GM20000 (cell line): ENCODE measurements at places on chromosomes 2 and 18.

GRCh38 chr18:21327101-21327500 is 85.1 kb downstream of the GREB1L start:
- DNase-seq, result no peak

GRCh38 chr18:7603259-7604000 is 36.3 kb downstream of the PTPRM start:
- no peak for DNase-seq

GRCh38 chr2:1132328-1132969 is 181.8 kb downstream of the SNTG2 start:
- no peak for DNase-seq

DNA sequence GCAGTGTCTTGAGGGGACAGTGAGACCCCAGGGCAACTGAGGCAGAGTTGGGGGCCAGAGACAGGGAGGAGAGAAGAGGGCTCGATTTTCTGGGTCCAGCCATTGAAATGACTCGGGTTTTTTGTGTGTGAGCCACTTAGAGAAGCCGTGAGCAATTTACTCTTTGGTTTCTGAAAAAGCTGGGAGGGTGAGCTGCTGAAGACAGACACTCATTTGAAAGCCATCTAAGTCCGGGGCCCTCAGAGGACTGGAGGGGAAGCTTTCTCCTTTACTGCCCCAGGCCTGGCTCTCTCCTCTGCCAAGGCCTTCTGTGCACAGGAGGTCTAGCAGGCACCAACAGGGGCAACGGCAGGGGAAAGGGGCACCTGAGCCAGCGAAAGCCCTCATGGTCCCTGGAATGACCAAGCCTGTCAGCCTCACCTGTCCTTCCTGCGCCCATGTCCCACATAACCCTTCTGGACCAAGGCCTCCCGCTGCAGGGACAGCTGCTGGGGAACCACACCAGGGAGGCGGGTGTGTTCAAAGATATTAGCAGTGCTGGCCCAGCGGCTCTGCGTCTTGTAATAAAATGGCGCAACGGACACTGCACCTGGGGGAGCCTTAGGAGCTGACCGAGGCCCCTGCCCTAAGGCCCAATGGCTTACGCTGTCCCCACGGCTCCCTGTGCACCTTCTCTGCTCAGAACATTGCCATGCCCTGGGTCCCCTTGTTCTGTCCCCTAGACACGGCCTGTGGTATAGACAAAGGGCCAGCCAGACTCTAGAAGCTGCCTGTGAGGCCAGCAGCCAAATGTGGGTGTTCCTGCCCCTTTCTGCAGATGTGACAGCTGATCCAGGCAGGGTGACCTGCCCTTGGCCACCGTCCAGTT is 45.8 kb downstream of the HS6ST1 start:
- DNase-seq, result no peak

DNA sequence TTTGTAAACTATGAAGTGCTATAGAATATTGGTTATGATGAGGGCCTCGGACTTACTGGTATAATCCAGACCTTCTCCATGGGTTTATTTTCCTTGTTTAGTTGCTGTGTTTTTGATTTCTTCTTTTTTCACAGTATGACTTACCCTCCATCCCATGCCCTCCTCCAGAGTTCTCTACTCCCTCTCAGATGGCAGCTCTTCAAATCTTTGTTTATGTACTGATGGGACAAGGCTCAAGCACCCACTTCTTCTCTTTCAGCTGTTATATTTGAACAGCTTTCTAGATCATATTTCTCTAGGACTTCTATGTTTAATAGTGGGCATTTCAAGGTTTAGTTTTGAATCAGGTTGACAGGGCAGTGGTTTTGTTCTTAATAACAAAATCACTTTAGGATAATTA is 43.9 kb downstream of the CLIP4 start:
- DNase-seq, result no peak

GRCh38 chr2:7674606-7675005 is 757.4 kb downstream of the RNF144A start:
- DNase-seq, result no peak

DNA sequence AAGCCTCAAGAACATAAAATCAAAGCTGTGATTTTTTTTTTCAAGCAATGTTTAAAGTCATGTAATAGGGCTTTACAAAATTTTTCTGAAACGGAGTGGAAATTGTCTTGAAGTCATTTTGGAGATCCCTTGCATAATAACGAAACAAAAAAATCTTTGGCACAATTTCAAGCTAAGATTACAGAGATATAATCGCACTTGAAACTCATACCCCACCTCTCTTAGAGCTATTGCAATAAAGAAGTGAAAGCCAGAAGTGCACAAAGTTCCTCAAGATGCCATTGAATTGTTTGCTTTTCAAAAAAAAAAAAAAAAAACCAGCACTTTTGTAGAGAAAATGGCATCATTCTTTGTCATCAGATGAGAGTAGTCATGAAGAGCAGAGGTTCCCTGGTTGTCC is 152.3 kb downstream of the PAX3 start:
- no peak for DNase-seq

DNA sequence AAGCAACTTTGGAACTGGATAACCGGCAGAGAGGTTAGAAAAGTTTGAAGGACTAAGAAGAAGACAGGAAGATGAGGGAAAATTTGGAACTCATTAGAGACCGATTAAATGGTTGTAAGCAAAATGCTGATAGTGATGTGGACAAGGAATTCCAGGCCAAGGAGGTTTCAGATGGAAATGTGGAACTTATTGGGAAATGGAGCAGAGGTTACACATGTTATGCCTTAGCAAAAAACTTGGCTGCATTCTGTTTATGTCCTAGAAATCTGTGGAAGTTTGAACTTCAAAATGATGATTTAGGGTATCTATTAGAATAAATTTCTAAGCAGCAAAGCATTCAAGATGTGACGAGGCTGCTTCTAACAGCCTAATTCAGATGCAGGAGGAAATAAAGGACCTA is 675.1 kb upstream of the SYT4 start:
- no peak for DNase-seq

- DNase-seq, result no peak
Observed at GRCh38 chr2:47226132-47226922, 71.2 kb upstream of the STPG4 start.

GRCh38 chr18:57640749-57641148 is 19.1 kb upstream of the NARS1 start:
- DNase-seq, result no peak

GRCh38 chr2:204977914-204978313 is 432.6 kb downstream of the PARD3B start:
- DNase-seq, result no peak

DNA sequence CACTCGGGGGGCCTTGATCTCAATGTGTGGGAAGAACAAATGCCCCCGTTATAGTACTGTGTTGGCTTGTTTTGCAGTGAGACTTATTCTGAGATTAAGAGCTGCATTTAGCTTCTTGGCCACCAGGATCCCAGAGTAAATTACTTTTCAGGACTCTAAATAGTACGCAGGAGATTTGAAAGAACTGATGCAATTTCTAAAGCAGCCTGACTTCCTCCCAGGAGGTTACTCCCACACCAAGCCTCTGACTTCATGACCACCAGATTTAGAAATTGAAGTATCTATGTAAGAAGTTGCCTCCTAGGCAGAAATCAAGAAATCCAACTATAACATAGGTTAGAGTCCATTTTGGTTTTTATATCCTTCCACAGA is 67.0 kb downstream of the FEZ2 start:
- DNase-seq, result peak; percentile 28

- DNase-seq, result no peak
Observed at GRCh38 chr2:50661682-50662081, 370.2 kb downstream of the NRXN1 start.

GRCh38 chr18:22559414-22560274 is 141.9 kb upstream of the CTAGE1 start:
- DNase-seq, result peak; percentile 40

- no peak for DNase-seq
Observed at GRCh38 chr2:104777721-104778120, 76.2 kb upstream of the POU3F3 start.

GRCh38 chr2:103459283-103459682 is 697.5 kb downstream of the TMEM182 start:
- DNase-seq, result no peak

GRCh38 chr2:9702604-9703084 is 71.8 kb upstream of the YWHAQ start:
- DNase-seq, result no peak

- DNase-seq, result no peak
Observed at GRCh38 chr2:230269715-230270114, 44.2 kb downstream of the SP140 start.

- no peak for DNase-seq
Observed at GRCh38 chr2:236209535-236209934, 41.3 kb upstream of the GBX2 start.

GRCh38 chr2:231764760-231765159 is 16.3 kb downstream of the PDE6D start:
- no peak for DNase-seq

DNA sequence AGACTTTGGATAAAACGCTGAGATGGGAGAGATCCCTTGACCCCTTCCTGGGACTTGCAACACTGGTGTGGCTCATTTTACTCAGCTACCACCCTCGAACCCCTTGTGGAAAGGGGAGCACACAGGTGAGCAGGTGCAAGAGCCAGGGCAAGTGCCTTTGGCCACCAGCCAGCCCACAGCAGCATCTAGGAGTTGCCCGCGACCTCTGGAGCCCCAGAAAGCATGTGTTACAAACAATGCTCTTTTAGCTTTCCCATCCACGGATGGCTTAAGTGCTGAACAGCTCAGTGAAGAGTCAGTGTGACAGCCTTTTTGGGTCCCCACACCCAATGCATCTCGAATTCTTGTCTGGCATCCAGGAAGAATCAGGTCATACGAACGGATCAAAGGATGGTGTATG is 197.8 kb downstream of the MEMO1 start:
- DNase-seq, result no peak

DNA sequence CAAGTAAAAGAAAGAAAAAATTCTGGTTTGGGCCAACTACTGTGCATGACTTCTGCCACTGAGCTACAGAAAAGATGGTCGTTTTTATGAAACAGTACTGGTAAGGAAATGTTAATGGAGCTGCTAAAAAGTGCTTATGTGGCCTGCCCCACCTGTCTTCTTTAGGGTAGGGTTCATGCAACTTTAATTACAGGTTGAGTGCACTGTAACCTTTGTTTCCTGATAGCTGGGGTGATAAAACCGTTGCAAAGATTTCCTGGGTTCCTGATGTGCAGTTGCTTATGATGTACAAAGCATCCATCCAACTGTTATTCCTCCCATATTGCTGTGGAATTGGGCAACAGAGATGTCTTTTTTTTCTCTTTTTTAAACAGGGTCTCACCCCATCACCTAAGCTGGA is 34.3 kb upstream of the PUM2 start:
- DNase-seq, result no peak

- DNase-seq, result no peak
Observed at GRCh38 chr2:71631411-71631931, 178.1 kb downstream of the DYSF start.

DNA sequence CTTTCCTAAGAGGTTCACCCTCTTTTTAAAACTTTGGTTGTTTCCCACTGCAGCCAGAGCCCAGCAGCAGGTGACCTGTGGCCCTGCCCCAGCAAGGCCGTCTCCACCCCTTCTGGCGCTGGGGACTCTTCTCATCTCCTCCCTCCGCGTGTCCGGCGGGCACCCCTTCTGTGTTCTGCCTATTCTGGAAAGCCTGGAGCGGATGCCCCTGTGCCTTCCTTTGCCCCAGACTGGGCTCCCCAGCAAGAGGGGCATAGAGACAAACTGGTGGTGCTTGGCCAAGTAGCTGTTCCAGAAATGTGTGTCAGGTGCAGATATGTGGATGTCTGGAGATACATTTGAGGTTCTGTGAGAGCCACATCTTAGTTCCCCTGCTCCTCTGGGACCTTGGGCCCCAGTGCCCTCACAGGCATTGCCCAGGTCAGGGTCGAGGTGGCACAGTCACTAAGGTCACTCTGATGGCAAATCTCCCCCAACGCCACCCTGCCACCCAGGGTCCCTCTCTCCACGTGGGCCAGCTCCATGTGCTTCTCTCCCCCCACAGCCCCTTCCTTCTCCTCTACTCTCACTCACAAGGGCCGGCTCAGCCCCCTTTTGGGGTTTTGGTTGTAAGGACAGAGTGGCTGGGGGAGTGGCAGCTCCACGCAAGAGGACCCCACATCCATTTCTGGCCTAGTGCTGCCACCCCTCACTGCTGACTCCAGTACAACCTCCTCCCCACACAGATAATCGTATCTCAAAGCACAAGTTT is 35.5 kb upstream of the TAF1B start:
- DNase-seq, result no peak

DNA sequence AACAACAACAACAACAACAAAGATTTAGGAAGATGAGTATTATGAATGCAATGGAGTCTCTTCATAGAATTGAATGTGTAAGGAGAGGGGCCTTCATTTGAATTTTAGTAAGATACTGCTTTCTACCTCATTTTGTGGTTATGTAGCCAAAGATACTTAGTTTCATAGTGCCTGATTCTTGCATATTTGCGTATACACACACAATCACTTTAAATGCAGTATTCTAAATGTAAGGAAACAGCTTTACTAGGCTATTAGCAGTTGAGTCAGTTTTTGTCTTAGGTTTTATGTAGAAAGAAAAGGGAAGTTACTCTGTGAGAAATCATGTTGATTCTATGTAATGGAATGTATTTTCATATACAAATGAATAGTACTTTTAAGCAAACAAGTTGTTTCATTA is 80.5 kb downstream of the HAUS1 start:
- DNase-seq, result no peak

GRCh38 chr2:102142829-102143449 is 393 bp downstream of the IL1R1 start:
- no peak for DNase-seq

DNA sequence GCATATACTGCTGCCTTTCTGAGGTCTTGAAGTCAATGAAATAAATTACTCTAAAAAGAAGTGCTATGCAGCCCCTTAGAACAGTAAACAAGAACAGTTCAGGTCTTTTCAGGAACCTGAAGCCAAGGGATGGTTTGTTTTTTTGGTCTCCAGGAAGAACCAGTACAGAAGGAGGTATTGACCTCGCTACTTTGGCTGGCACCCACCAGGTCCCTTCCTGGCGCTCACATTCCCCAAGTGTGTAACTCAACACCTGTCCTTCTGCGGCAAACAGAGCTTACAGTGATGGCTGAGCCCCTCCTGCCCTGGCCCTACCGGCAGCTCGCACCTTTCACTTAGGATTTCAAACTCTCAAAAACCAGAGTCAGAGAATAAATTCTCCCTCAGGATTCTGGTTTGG is 51.9 kb downstream of the SETBP1 start:
- DNase-seq, result no peak

DNA sequence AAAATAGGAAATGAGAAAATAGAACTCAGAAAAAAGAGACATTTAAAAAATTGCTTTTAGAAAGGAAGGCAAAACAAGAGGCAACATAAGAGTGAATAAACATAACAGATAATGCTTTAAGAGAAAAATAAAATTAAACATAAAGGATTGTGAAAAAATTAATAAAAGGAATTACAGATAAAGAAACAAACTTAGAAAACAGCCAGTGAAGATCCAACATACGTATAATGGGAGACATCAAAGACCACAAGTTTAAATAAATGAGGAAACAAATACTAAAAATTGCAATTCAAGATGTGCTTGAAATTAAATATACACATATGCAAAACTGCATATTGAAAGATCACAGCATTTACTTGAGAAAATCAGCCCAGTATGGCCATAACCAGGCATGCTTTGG is 448.9 kb downstream of the NBAS start:
- no peak for DNase-seq

- no peak for DNase-seq
Observed at GRCh38 chr2:222301053-222301795, 2.4 kb upstream of the PAX3 start.

- no peak for DNase-seq
Observed at GRCh38 chr2:177599139-177599688, 206.6 kb downstream of the AGPS start.

GRCh38 chr18:49524349-49524748 is 37.3 kb upstream of the C18orf32 start:
- no peak for DNase-seq

GRCh38 chr18:31097666-31098065 is 4.6 kb downstream of the DSC2 start:
- no peak for DNase-seq

GRCh38 chr2:433216-433615 is 145.3 kb upstream of the ALKAL2 start:
- no peak for DNase-seq
